ENCODE measurements at places on chromosomes 1 and 21.

- no peak for DNase-seq
Observed at GRCh38 chr21:38186661-38187270, 70.0 kb upstream of the KCNJ15 start.

GRCh38 chr1:197590687-197591086 is 184.6 kb downstream of the DENND1B start:
- no peak for DNase-seq

GRCh38 chr1:74222701-74223100 is 12.5 kb upstream of the TNNI3K start:
- no peak for DNase-seq

DNA sequence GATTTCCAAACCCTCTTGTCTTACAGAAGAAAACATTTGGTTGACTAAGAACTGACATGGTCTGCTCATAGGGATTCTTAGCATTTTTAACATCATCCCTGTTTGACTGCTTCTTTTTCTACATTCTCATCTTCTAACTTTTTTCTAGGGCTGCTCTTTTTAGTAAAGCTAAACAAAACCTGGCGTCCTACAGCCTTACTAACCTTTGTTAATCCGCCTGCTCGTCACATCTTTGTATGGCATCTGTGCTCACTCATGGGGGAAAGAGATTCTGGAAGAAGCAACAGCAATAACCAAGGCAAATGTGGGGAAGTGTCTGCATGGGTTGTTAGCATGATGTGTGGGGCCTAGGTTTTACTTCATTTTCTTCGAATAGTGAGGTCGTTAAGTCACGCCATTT is 92.0 kb downstream of the KIF1B start:
- DNase-seq, result no peak

- DNase-seq, result no peak
Observed at GRCh38 chr1:202329891-202330290, 11.8 kb downstream of the UBE2T start.

DNA sequence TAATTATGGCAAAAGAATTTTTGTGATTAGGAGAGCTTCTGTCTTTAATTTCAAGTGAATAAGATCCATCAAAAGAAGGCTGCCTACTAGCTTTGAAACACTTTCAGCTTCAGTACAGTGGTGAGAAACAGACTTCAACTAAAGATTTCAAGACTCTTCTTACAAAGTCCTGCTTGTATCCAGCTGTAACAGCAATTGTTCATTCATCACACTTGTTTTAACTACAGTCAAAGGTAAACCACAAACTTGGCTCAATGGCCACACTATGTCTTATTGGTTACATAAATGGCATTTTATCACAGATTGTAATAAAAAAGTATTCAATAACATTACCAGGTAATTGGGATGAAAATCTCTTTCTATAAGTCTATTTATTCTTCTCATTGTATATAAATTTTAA is 59.2 kb downstream of the WARS2 start:
- DNase-seq, result peak; percentile 75

DNA sequence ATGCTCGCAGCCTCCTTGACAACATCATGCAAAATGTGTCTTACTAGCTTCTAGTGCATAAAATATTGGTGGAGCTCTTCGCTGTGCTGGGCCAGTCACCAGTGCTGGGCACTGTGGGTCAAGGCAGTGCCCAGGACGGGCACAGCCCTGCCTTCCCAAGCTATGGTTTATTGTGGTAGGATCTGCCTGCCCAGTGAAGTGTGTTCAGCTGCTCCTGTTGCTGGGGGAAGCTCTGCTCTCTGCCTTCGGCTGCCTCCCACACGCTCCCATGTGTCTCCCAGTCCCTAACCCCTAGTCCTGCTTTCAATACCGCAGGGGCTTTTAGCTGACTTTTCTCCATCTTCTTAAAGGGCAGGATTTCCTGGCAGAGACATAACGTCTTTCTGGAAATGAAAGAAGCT is 15.7 kb downstream of the EPHX1 start:
- DNase-seq, result no peak

- no peak for DNase-seq
Observed at GRCh38 chr21:15730484-15731242, 881 bp downstream of the USP25 start.

- DNase-seq, result peak; percentile 91
Observed at GRCh38 chr1:161946071-161946987, 77.3 kb downstream of the OLFML2B start.

DNA sequence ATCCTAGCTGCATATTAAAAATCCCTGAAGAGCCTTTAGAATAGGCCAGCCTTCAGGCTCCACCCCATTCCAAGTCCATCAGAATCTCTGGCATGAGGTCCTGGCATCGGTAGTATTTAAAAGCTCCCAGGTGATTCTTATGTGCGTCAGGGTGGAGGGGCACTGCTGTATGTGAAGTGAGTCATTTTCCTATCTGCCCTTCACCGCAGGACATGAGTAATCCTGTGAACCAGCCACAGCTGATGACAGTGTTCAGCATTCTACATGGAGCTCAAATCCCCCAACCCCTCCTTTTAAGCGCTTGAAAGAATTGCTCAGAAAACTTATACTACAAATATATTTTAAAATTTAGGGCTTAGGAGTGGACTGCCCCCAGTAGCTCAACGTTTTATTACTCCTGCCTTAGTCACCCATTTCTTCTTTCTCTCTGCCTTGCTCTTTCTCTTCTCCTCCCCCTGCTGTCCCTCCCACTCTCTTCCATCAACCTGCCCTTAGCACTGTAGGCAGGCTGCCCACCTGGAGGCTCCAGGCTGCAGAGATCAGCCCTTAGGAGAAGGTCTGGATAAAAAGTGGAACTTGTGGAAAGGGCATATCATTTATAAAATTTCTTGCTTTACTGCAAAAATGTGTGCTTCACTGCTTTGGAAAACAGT is 73.8 kb upstream of the ZNF281 start:
- DNase-seq, result peak; percentile 99

DNA sequence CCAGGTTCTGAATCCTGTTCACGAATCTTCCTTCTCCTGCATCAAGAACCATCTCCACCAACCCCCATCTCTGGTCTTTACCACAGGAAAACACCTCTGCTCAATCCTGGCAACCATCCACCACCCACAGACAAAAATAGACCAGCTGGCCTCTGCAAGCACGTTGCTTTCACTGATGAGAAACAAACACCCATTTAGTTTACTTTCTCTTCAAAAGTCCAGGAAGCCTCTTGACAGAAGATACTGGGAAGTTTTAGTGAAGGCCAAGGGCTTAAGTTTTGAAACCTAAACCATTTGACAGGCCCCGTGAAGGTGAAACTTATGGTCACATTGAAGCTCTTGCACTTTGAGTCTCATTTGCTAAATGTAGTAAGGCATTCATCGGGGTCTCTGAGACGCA is 122.6 kb upstream of the PPP2R5A start:
- peak; percentile 67 for DNase-seq

GRCh38 chr21:26506956-26507355 is 66.1 kb downstream of the CYYR1 start:
- DNase-seq, result peak; percentile 70

DNA sequence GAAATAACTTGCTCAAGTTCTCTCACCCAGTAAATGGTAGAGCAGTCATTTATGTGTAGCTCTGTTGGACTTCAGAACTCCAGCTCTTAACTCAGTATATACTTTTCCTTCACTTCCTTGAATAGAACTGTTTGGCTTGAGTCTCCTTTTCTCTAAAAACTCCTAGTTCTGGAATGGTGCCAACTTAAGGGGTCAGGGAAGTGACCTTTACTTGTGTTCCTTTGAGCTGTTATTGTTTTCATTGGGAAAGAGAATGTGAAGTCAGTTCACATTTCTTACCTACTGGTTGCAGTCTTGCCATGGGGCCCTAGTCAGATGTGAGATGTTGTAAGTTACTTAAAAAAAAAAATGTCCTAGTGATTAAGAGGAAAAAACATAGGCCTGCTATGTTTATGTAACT is 77.0 kb upstream of the MACF1 start:
- no peak for DNase-seq

- peak; percentile 81 for DNase-seq
Observed at GRCh38 chr1:197776351-197777105, 1.2 kb upstream of the DENND1B start.

DNA sequence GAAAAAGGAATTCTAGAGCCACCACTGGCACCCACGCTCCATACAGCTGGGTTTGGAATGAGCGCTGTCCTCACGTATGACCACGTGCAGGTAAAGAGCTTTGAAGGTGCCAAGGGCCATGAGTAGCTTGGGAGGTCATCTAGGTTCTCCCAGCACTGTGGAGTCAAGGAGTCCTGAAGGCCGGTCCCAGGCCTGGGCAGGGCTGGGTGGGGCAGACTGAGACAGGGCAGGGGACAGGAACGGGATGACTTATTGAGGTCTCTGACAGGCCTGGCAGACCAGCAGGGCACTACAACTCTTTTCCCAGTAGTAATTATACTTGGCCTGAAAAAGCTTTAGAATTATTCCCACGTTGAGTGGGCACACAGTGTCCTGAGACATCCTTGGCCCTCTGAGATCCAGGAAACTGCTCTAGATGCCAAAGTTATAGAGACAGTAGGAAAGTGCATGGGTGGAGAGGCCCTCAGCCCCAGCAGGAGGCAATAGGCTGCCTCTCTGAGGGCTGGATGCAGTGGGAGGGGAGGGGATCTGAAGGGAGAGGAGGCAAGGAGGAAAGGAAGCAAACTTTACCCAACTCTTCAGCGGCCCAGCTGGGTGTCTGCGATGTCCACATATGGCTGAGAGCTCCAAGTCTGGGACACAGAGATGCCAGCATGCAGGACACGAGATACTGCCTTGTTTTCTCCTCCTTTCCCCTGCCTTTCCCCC is 1.8 kb upstream of the CDA start:
- DNase-seq, result no peak

- DNase-seq, result no peak
Observed at GRCh38 chr1:167602840-167603239, 27.2 kb upstream of the RCSD1 start.

- DNase-seq, result no peak
Observed at GRCh38 chr21:28152732-28153131, 839.9 kb downstream of the LTN1 start.

GRCh38 chr1:22731924-22732720 is 21.5 kb downstream of the EPHB2 start:
- no peak for DNase-seq

DNA sequence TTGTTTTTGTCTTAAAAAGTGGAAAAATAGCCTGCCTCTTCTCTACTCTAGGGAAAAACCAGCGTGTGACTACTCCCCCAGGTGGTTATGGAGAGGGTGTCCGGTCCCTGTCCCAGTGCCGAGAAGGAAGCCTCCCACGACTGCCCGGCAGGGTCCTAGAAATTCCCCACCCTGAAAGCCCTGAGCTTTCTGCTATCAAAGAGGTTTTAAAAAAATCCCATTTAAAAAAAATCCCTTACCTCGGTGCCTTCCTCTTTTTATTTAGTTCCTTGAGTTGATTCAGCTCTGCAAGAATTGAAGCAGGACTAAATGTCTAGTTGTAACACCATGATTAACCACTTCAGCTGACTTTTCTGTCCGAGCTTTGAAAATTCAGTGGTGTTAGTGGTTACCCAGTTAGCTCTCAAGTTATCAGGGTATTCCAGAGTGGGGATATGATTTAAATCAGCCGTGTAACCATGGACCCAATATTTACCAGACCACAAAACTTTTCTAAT is 35.0 kb upstream of the TDRD10 start:
- DNase-seq, result no peak

DNA sequence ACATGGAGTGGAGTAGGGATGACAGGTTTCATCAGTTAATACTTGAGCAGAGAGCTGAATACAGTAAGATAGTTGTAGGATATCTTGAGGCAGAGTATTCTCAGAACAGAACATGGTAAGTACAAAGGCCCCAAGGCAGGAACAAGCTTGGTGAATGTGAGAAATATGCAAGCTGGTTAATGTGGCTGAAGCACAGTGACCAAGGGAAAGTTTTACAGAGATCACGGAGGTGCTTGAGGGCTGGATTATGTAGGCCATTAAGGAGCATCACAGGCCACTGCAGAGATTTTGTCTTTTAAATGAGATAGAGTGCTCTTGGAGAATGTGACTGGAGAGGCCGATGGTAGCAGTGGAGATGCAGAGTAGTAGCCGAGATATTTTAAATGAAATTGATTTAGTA is 54.0 kb upstream of the BOLA1 start:
- no peak for DNase-seq

DNA sequence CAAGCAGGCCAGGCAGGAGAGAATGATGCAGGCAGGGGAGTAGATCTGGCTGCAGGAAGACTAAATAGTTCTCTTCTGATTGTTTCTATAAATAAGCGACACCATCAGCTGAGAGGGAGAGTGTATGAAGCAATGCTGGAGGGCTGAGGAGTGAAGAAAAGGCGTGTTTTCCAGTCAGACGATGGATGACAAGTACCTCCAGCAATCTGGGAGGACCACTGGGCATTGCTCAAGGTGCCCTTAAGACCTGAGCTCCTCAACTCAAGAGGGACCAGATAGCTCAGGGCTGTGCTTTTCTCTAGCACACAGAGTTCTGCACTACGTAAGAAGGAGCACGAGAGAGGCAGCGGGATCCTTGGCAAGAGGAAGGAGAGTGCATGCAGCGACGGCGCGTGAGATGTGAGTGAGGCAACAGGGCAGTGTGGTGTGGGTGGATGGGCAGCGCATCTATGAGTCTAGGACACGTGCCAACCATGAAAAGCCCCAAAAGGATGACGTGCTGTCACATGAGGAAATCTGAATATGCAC is 36.0 kb downstream of the PABPC4 start:
- no peak for DNase-seq

DNA sequence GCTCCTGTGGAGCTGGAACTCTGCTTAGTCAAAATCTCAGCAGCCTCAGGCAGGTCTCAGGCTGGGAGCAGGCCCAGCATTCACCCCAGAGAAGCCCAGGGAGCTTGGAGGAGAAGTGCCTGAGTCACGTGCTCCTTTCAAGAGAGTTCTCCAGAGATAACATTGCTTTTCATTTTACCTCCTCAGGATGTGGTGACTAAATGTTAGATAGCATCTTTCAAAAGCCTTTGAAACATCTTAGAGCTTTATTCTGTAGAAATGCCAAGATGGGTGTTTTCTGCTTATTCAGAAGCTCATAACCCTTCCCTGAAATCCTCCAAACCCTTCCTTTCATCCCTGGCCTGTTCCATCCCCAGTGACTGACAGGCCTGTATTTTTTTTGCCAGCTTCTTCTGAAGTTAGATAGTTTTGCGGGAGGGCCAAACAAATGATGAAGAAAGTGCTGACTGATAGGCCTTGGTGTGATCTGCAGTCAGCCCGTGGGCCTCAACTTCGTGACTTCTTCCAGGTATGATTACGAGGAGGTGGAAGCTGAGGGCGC is 58.0 kb downstream of the PGM1 start:
- DNase-seq, result peak; percentile 57

DNA sequence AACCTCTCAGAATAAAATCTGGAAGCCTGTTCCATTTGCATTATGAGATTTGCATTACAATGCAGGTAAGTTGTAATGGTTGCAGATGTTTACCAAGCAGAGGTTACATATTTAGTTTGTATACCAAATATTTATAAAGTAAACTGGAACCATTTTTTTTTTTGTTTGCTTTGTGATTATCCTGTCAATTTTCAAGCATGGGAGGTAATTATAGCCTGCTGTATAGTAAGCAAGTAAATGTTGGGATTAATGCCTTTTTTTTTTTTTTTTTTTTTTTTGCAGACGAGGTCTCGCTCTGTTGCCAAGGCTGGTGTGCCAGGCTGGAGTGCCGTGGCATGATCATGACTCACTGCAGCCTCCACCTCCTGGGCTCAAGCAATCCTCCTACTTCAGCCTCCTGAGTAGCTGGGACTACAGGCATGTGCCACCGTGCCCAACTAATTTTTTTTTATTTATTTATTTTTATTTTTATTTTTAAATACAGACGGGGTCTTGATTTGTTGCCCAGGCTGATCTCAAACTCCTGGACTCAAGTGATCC is 21.0 kb downstream of the NFYC start:
- DNase-seq, result no peak
